ENCODE measurements at places on chromosomes 1 and 21.

- no peak for DNase-seq
These were observed 115.9 kb downstream of the CRYAA start for GRCh38 chr21:43284700-43285099.

GRCh38 chr21:44658913-44659595 lies 1.3 kb downstream of the KRTAP12-3 start:
- no peak for DNase-seq

DNA sequence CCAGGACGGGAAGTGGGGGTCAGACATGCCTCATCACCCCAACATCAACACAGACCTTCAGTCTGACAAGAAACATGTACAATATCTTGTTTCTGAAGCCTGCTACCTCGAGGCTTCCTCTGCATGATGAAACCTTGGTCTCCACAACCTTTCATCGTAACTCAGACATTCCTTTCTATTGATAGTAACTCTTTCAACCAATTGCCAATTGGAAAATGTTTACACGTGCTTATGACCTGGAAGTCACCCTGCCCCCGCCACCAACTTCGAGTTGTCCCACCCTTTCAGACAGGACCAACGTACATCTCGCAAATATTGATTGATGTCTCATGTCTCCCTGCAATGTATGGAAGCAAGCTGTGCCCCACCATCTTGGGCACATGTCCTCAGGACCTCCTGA lies 159.5 kb downstream of the ETS2 start:
- DNase-seq, result no peak

DNA sequence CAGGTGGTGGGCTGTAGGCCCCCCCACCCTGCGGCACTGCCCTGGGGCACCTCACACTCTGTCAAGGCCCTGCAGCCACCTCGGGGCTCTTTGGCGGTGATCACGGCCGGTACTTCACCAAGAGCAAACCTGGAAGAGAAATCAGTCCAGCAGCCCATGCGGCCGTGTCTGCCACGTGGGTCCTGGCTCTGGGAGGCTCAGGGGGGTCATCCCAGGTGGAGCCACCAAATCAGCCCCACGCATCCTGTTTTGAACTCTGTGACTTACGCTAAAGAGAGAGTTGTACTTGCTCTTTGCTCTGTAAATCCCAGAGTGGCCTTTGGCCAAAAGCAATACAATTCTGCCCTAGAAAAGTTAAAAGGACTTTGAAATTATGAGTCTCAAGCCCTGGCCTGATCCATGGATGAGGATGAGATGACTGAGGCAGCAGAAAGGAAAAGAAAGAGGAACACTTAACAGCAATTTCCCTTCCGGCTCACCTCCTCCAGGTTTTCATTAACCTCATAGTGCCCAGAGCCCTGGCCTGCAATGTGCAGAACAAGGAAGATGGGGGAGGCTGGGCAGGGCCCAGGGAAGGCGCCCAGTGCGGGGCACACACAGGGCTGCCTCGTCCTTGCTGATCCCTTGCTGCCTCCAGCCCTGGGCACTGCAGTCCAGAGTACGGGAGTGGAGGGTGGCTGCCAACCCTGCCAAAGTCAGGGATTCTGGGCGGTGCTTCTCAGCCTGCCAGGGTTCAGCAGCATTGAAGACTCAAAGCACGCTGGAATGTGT lies 337.0 kb downstream of the MATN1 start:
- no peak for DNase-seq
